ENCODE measurements at places on chromosomes 6 and 20.

- no peak for DNase-seq
Observed at GRCh38 chr6:53686355-53686940, 20.9 kb upstream of the KLHL31 start.

GRCh38 chr6:43075670-43076463, at the start of gene PTK7:
TSS of gene PTK7 (plus strand) at chr6:43076314. CDS start at chr6:43076489, 175 bp downstream.
- no peak for DNase-seq

DNA sequence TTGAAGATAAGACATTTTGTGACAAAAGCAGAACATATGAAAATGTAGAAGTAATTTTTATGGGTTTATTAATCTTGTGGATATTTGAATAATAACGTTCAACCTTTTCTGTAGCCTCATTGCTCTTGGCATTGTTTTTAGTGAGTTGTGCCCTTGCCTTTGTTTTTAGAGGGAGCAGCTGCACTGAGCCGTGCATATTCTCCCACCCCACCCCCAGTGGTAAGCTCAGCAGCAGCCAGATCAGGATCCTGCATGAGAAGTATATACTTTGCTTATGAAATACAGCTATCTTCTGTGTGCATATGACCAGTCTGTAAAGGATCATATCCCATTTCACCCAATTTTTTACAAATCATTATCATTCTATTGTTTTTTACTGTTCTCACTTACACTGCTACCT, 184.2 kb downstream of the COL9A1 start:
- DNase-seq = no peak

DNA sequence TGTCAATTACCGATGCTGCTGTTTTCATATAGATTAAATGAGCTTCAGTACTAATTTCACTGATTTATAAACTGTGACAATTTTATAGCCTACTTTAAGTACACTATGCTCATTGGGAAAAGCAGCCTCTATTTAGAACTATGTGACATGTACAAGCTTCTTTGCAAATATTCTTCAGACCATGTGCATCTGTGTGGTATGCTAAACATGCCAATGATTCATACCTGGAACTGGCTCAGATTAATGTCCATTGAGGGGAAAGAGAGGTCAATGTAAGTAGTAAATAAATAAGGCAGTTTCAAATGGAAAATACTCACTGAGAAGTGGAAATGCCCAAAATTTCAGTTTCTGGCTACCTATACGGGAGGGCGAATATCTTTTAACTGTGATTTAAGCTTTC, 777.7 kb downstream of the C6orf118 start:
- DNase-seq = no peak

DNA sequence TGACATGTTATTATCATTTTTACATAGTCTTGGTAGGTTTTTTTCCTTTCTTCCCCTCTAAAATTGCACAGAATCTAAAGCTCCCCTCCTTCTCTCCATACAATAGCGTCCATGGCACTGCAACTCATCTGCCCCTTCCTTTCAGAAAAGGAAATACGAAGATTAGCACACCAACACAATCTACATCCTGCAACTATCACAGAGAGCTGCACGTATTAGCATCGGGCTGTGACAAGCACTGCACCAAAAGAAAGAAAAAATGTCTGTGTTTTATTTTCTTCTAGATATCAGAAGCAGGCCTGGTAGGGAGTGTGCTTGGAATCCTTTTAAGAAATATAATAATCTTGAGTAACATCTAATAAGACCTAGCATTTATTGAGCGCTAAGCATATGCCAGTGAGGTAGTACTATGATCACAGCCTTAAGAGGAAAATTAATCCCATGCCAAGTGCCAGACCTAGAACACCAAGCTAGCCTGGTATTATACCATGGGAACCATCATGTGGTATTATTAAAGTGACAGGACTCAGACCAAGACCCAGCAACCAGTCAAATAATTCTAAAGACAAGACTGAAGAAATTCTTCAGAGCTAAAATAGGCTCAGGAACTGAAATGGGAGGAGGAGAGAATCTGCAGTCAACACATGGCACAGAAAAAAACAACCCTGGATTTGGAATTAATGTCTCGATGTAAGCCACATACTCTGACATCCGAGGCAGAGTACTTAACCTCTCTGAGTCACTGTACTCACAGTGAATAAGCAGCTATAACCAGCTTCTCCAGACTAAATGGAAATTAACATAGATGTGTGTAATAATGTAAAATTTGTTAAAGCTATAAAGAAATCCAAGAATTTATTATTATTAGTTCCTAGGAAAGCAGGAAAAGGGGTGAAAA, 124.3 kb downstream of the IPCEF1 start:
- no peak for DNase-seq

DNA sequence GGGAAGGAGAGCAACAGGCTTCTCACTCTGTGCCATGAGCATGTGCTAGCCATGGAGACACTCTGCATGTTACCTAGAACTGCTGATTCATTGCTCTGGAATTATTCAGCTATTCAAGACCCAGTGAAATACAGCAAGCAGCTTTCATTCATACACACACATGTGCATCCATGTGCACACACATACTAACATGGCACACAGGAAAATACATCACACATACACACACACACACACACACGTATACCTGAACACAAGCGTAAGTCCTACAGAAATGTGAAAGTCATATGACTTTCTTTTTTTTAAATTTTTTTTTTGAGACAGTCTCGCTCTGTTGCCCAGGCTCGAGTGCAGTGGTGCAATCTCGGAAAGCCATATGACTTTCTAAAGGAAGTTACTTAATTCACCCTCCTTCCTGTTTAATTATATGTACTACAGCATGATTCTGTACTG, 108.2 kb upstream of the NFATC2 start:
- peak; percentile 89 for DNase-seq

DNA sequence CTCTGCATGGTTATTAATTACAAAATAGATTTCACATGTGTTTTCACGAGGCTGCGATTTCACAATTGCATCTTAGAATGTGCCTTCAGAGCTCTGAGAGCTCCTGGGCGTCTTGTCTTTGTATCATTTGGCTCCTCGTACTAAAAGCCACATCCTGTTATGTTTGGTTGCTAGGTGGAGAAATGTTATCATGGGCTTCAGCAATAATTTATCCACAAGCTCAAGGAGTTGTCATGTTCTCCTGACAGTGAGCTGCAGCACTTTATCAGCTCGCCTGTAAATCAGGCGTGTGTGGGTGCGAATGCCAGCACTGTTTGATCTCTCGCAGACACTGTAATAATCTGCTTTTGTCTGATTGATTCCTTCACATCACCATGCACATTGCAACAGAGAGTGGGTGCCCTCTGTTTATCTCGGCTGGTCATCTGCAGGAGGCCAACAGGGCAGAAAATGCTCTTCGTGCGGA, 218.6 kb upstream of the ZFP64 start:
- DNase-seq = peak; percentile 56

- peak; percentile 87 for DNase-seq
Observed at GRCh38 chr6:15254070-15254975, 8.5 kb downstream of the JARID2 start.

DNA sequence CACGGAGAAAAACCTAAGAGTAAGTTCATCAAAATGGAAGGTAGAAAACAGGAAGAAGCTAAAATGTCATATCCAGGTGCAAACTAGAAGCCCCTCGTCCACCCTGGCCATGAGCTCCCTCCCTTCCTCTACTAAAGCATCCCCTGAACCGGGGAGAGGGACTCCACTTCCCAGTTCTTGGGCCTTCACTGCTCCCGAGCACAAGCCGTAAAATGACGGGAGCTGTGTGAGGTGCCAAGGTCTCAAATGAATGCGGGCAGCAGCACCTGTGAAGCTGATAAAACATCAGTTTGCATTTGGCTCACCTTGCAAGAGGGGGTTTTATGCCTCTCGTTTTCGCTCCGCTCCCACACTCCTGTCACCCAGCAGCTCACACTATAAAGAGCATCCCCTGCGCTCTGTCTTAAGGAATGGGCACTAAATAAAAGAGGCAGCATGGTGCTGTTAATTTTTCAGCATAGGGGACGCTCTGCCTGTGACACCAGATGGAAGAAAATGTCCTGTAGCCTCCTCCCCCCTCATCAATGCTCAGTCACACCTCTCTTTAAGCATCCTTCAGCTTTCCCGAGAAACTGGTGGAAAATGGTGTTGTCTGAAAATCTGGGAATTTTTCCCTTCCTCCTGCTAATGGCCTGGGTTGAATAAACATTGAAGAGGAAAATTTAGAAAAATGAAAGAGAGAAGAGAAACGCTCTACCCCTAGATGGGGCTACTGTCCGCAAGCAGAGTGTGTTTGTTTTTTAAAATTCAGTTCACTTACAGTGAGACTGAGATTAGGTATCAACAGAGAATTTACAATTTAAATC, 563.0 kb upstream of the AGPAT4 start:
- no peak for DNase-seq

DNA sequence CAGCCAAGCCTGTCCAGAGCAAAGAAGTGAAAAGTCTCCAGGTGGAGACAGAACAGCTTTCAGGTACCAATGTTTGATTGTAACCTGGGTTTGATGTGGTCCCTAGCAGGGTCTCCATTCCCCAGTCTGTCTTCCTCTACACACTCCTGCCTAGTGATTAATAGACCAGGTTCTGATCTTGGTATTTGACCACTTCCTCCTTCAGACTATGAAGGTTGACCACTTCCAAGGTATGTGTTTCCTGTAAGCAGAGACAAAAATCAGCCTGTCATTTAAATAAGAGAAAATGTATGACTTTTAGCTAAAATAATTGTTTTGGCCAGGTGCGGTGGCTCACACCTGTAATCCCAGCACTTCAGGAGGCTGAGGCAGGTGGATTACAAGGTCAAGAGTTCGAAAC, 41.8 kb upstream of the TOP1 start:
- no peak for DNase-seq

DNA sequence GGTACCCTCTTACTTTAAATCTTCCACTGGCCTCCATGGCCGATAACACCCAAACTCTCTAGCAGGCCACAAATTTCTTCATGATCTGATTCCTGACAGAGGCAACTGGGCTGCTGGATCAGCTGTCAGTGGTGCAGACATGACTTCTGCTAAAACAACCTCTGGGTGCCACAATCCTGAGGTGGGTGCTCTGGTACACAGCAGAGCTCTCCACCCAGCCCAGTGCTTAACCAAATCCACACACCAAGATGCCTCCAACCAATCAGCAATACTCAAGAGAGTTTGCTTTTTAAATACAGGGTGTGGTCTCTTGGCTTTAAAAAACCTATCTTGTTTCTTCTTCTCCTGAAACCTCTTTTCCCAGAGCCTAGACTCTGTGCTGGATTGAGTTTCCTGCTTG, 126.6 kb upstream of the SPACA1 start:
- DNase-seq = no peak

DNA sequence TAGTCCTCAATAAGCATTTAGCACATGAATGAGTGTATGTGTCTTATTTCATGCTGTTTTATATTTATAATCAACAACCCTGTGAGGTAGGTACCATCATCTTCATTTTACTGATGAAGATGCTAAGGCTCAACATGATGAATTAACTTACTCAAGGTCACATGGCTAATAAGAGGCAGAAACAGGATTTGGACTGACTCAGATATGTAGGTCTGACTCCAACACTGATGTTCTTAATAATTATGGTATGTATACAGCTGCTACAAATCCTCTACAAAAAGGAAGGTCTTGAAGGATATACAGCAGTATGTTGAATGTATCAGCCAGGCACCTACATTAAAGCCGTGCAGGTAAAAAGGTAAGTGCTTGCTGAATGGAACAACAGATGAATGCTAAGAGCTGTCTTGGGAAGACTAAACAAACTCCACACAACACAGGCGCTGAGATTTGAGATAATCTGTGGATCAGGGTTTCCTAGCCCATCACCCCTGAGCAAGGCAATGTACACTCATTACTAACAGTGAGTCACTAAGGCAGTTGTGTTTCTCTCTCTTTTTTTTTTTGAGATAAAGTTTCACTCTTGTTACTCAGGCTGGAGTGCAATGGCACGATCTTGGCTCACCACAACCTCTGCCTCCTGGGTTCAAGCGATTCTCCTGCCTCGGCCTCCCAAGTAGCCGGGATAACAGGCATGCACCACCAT, 31.9 kb downstream of the TTI1 start:
- no peak for DNase-seq

DNA sequence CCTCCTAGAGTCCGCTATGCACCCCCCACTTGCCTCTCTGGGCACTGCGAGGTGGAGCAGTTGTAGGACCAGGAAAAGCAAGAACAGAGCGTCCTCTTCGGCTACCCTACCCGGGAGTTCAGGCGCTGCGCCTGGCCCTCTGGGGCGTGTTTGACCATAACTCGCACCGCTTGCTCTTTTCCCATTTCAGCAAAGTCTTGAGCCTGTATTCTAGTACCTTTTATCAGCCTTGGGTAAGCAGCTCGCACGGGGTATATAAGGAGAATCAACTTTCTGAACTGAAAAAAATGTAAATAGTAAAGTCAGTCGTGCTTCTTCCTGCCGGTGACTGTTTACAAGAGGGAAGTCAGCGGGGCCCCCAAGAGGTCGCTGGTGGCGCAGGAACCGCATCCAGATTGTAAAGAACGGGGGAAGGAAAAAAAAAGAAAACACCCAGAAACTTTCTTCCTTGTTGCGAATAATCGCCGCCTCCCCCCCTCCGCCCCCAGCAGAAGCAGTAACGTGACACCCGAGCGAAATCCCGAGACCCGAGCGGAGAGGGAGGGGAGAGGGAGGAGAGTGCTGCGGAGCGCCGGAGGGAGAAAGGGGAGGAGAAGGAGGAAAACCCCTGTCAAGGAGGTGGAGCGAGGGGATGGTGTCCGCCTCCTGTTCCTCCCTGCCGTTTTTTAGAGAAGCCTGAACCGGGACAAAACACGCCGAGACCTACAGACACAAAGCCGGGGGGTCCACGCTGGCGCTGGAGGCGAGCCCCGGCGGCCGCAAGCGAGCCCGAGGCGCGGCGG, at the start of gene UST:
Gene UST, plus strand, starts transcription at position 668 of the 782 bp plus-strand sequence. CDS start 401 bp downstream, outside the sequence.
- DNase-seq = peak; percentile 67

GRCh38 chr20:45893831-45894230, 2.7 kb downstream of the CTSA start:
- no peak for DNase-seq

- no peak for DNase-seq
Observed at GRCh38 chr6:78598966-78599365, 268.4 kb upstream of the IRAK1BP1 start.

DNA sequence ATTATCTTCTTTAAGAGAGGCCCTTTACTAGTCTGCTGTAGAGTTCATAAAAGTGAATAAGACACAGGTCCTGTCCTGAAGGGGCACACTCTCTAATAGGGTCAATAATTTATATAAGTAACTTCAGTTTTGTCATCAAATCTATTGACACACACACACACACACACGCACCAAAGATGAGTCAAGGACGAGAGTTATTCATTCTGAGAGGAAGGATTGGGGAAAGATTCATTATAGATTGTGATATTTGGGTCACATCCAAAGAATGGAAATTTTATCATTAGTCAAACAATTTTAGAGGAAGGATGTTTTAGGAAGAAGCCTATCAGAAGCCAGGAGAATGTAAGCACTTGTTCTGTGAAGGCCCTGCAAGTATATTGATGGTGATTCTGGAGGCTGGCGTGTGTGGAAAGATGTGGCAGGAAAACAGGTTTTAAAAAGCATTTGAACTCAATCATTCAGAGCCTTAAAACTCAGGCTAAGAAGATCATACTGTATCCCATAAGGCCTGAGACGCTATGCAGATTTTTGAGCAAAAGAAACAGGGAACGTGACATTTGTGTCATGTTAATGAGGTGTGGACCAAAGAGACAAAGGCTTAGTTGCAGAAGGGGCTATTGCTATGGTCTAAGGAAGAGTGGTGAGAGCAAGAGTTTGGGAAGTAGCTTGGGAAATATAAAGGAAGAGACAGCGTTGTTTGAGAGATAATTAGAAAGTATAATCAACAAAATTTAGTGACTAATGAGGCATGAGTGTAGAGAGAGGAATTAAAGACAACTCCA, 161.4 kb upstream of the PREP start:
- DNase-seq = no peak

- DNase-seq = no peak
Observed at GRCh38 chr6:75199889-75200288, 6.0 kb downstream of the COL12A1 start.

- DNase-seq = peak; percentile 62
Observed at GRCh38 chr20:60057123-60057865, 99.1 kb downstream of the CDH26 start.
